ENCODE measurements at places on chromosomes 12 and 14.

DNA sequence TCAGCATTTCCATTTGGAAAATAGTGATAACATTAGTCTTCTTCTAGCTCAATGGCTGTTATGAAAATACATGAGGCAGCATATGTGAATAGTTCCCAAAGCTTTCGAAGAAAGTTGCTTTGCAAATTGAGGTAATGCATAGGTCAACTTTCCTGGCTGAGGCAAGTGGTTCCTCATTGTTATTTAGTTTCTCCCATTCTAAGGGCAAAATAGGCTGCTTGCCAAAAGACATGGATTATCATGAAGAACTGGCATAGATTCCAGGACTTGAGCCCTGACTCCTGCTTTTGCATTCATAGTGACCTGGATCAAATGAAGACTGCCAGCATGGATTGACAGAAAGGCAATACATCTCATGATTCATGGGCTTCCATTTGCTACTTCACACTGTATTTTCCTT, 35.7 kb downstream of the LRFN5 start:
- DNase-seq, result no peak

DNA sequence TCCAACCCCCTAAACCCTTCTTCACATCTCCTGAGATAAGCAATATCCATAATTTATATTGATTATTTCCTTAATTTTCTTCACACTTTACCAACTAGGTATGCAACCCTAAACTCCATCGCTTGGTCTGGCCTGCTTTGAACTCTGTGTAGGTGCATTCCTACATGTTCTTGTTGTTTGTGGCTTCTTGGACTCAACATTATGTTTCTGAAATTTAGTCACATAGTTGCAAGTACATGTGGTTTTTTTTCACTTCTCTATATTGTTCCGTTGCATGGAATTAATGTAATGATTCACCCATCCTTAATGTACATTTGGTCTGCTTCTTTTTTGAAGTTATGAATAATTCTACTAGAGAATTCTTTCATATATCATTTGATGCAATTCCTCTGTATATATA, 1.6 kb upstream of the TAS2R30 start:
- DNase-seq, result no peak

DNA sequence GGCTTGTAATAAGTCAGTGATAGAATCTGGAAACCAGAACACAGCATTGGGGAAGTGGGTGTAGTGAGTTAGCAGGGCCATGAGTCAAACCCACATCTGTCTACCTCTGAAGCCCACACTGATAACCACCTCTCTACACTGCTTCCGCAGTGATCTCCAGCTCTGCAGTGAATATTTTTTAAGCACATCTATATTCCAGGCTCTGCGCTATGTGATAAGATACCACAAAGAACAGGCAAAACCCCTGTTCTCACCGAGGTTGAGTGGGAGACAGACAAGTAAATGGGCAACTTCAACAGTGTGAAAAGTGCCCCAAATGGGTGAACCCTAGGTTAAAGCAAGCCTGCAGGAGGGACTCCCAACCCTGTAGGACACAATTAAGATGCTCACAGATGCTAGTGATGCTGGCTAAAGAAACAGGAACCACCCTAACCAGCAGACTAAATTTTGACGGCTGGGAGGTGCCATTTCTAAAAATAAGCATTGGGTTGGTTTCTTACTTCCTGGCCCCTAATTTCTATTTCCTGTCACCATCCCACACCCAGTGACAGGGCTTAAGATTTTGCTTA, 375.0 kb downstream of the DPF3 start:
- DNase-seq, result no peak

GRCh38 chr12:51832354-51833107, 16.0 kb downstream of the FIGNL2 start:
- DNase-seq, result no peak

- no peak for DNase-seq
Measured at GRCh38 chr12:108116699-108117098, 12.4 kb upstream of the WSCD2 start.

GRCh38 chr12:117702741-117703140, 266.0 kb downstream of the KSR2 start:
- no peak for DNase-seq

DNA sequence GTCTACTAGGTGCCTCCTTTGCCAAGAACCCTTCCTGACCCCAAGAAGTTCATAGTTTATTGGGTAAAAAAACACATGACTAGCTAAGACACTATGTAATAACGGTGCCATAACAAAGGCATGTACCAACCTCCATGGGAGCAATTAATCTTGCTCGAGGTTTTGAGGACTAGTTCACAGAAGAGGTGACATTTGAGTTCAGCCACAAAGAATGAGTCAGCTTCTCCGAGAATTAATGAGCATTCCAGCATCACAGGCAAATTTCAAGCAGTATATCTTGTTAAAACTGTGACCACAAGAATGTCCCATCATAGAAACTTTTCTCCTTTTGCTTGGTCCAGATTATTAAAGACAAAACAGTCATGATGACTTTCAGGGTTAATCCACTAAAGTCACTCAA, 113.0 kb upstream of the RAP1B start:
- DNase-seq, result no peak

DNA sequence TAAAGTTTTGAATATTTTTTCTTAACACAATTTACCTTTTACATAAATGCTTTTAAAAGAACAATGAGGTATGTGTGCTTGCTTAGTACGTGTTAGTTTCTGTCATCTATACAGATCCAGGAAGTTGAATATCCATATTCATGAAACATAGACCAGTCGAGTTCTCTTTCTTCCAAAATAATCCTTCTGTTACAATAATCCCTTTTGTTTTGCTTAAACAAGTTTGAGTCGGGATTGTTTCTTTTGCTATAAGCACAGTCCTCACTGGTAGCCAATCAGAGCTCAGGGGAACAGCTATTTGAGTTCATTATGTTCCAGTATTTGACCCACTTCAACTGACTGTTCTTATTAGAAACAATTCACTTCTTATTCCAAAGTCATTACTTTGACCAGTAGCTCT, 214.7 kb upstream of the FLRT2 start:
- DNase-seq, result no peak

DNA sequence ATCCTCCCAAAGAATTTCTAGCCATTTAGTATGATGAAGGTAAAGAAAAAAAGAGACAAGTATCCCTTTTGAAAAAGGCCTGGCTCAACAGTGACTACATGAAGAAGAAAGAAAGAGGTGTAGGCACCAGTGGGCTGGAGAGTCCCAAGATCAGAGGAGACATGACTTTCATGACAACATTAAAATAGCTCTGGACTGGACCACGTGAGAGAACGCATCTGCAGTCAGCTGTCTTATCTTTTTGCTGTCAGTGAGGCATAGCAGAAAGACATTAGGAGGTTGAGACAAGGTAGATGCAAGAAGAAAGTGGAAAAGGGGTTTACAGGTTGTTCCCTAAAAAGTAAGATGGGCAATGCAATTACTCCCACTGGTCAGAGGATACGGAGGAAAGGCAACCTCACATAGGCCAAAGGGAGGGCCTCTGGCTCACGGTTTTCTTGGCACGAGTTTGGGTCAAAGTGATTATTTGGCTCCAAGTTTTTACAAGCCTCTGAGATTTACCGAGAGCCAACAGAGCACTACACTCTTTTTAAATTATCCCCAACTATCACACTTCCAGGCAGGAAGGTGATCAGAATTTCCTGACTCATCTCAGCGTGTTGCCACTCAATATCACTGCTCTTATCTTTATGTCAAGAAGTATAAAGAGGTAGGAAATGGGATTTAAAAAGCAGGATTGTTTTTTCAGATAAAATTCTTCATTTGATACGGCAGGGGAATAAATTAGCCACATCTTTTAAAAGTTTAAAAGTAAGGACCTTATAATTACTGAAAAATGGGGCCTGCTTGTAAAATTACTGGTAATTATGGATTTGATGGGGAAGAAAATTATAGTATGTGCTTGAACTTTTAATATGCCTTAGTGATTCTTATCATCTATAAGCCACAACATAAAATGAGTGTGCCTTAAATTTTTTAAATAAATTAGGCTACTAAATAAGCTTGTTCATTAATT, 29.2 kb downstream of the TMTC1 start:
- no peak for DNase-seq

- DNase-seq, result no peak
Measured at GRCh38 chr14:25092258-25092740, 42.4 kb upstream of the STXBP6 start.

- no peak for DNase-seq
Measured at GRCh38 chr12:65781681-65782269, 42.5 kb upstream of the HMGA2 start.

- no peak for DNase-seq
Measured at GRCh38 chr14:38737686-38738407, 365.2 kb downstream of the SEC23A start.

GRCh38 chr14:33186656-33187055, 248.0 kb downstream of the NPAS3 start:
- DNase-seq, result no peak

DNA sequence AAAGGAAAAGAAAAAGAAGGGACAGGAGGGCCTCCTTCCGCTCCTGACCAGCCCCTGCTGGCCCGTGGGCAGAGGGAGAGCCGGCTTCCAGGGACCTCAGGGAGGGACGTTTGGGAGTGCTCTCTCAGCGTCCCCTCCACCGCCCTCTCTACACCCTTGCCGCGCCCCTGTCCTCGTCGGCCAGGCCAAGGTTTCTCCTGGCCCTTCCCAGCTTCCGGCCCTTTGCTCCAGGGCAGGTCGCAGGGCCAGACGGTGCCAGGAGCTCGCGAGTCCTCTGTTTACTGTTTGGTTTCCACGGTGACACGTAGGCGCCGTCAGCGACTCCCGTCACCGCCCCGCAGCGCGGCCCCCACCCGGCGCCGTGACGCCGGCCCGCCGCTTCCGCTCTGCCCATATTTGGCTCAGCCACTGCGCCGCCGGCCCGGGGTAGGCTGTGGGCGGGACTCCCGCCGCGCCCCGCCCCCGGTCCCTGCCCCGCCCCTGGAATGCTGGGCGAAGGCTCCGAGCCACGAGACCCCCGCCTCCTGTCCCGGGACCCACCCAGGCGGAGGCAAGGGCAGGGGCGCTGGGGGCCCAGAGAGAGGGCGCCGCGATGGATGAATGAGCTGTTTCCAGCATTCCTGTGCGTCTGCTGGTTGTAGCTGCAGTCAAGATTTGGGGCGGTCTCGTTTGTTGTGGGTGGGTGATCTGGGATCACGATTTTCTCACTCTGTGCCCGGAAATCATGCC, 15.5 kb downstream of the FOS start:
- peak; percentile 91 for DNase-seq

DNA sequence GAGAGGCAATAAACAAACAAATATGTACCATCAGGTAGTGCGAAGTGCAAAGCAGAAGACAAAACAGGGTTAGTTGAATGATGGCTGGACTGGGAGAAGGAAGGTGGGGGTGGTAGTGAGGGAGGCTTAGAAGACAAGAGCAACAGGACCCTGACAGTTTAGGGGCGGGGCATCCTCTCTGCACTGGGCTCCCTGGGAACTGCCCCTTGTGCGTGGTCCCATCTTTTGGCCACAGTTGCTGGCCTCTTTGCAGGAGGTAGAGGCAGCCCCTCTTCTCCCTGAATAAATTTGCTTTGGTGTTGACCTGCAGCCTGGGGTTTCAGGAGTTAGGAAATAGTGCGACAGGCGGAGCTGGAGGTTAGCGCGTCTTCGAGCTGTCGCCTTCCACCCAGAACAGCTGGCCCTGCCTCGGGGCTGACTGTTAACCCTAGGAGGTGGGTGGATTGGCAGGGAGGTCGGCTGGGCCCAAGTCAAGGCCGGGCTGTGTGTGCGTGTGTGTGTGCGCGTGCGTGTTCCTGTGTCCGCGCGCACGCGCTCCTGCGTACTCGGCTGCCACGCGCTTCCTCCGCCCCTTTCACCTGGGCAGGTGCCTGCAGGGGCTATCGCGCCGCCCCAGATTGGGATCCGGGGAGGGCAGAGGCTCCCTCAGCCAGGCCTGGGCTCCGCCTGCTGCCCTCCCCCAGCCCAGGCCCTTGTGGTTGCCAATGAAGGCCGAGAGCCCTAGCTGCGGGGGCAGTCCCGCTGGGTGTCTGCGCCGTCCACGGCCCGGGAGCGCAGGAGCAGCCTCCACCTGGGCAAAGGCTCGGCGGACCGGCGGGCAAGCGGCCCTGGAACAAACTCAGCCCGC, 180.8 kb downstream of the ADCK1 start:
- DNase-seq, result no peak

All from effector memory CD4-positive, alpha-beta T cell (primary cell).